ENCODE measurements at places on chromosomes 5 and 9.

- no peak for DNase-seq
Measured at GRCh38 chr5:61697809-61698558, 365.9 kb downstream of the ZSWIM6 start.

- DNase-seq: no peak
Measured at GRCh38 chr9:134983074-134983473, 65.4 kb upstream of the FCN1 start.

GRCh38 chr5:57211039-57211438 is 37.2 kb downstream of the GPBP1 start:
- DNase-seq: no peak

GRCh38 chr9:125133403-125134329 is 9.7 kb downstream of the SCAI start:
- no peak for DNase-seq

DNA sequence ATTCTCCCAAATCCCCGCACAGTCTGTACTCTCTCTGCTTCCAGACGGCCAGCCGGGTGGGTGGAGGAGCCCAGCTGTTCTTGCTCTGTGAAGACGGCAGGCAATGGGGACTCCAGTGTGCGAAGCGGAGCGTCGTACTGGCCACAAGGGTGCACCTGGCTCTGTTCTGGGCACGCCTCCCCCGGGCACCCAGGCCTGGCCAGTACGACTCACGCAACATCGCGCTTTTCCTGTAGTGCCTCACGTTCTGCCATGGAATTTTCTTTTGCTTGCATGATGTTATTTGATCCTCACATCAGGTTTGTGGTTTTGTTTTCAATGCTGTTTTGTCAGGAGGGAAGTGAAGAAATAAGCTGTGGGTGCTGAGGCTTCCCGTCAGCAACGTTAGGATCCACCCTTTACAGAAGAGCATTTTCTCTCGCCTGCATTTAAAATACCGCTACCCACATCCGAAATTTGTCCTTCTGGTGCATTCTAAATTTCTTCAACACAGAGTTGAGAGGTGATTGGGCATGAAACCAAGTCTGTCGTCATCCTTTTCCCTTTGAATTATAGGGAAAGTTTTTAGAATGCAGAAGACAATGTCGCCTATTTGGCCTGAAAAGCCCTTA is 311.7 kb downstream of the TRIM36 start:
- no peak for DNase-seq

DNA sequence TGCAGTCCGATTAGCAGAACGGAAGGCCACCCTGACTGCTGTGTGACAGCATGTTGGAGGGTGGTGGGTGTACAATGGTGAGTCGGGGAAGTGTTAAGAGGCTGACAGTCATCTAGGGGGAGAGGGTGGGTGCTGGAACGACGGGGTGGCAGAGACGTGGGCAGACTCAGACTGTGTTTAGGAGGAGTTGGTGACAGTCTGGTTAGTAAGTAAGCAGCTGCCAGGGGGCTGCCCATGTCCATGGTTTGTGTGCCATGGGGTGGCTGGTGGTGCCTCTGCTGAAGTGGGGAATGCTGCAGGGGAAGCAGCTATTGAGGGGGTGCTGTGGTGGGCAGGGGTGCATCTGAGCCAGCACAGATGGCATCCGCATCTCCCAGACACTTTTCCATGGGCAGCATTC is 51.3 kb upstream of the BOD1 start:
- DNase-seq: no peak

DNA sequence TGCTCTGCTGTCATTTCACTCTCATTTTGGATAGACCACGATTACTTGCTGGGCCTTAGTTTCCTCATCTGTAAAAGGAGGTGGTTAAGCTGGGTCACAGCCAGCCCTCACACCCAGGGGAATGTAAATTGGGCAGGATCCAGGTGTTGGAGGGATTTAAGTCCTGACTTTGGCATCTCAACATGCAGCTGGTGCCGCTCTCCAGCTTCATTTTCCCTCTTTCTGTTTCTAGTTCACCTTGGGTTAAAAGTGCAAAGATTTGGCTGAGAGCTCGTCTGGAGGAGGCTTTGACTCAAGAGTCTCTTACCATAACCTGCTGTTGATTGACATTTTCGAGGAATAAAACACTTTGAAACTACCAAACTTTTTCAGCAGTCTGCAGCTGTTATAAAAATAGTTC is 144.3 kb upstream of the DHFR start:
- DNase-seq: no peak

DNA sequence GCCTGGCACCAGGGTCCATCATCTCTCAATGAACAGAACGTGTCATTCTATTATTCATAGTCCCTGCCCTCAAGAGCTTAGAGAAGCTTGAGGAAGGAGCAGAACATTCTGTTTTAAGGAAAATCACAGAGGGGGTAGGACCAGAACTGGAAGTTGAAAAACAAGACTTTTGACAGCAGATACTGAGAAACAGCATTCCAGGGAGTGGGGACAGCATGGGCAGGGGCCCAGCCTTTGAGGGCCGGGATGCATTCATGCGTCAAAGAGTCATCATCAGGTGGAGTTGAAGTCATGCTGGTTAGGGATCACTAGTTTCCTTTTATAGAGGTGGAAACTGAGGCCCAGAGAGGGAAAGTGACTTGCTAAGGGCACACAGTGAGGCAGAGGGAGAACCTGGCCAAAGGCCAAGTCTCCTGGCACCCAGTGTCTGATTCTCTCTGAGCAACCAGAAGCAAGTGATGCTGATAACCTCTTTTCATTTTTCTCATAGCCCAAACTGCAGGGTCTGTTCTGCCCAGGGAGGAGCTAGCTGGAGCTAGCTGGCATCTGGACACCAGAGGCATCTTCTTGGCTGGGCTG is 41.5 kb upstream of the STXBP1 start:
- DNase-seq: no peak

- no peak for DNase-seq
Measured at GRCh38 chr5:144467792-144468191, 297.1 kb downstream of the KCTD16 start.

GRCh38 chr9:3865141-3865772 is 339.5 kb upstream of the RFX3 start:
- DNase-seq: no peak

DNA sequence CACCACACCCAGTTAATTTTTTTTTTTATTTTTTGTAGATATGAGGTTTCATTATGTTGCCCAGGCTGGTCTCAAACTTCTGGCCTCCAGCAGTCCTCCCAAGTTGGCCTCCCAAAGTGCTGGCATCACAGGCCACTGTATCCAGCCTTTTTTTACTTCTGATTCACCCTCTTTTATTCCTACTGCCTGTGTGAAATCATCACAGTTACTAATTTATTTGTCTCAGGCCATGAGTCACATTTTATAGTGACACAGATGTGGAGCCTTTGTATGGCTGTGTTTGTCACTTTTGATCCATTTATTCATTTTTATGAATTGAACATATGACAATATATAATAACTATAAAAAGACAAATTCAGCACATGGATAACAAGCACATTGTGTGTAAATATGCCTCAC is 67.1 kb upstream of the SNX2 start:
- DNase-seq: no peak

DNA sequence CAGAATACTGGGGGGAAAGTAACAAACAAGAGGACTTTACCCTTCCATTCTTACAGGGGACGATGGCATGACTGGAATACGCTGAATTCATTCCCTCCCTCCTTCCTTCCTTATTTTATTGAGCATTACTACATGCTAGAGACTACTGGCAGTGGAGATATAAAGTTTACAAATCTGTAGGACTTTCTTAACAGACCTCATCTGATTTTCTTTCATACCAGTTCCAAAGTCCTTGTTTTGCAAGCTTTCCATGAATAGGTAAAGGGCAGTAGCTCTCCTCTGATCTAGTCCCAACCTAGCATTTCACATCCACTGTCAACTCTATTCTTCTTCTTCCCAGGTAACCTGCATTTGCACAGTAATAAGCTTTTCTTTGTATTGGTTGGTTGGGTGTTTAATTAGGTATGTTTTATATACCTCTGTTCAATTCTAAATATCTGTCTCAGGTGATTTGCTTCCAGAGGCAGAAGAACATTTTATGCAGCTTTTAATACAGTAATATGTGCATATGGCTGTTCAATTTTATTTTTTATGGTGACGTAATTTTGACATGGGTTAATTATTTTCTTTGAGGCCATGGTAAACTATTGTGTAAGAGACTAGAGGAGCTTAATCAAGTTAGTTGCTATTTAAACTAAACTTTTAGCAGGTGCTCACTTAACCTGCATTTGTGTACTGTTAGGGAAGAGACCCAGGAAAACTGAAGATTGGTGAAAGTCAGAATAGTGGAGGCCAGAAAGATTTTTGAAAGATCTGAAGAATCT is 150.9 kb downstream of the ARHGAP26 start:
- no peak for DNase-seq

GRCh38 chr5:74625742-74626241 is 14.7 kb downstream of the ENC1 start:
- DNase-seq: no peak

DNA sequence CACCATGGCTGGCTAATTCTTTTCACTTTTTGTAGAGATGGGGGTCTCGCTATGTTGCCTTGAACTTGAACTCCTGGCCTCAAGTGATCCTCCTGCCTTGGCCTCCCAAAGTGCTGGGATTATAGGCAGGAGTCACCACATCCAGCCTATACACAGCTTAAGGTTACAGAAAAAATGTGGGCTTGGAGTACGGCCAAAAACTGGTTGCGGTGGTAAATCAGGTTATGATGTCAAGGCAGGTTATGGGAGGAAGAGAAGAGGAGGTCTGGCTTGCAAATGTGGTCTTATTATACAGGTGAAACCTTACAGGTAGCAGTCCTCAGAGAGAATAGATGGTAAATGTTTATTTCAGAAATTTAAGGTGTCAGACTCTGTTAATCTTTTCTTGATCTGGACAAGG is 30.7 kb upstream of the SYK start:
- DNase-seq: no peak

- DNase-seq: no peak
Measured at GRCh38 chr5:64015824-64016223, 53.6 kb upstream of the HTR1A start.

GRCh38 chr5:69217151-69217511 is 17.6 kb upstream of the CDK7 start:
- no peak for DNase-seq

DNA sequence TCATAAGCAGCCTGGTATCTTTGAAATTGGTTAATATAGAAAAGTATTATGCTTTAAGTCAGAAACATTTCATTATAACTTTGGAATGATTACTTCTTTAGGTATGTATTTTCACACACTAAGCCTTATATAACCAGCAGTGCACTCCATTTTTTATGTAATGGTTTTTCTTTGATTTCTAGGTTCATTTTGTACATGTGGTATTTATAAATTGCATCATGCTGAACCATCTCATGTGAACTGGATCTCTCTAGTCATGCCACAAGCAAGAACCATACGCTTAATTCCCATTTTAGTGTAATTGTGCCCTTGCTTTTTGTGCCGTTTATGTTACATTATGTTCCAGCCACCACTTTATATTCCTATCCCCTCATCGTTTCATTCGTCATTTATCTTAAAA is 38.6 kb upstream of the SRP19 start:
- no peak for DNase-seq

DNA sequence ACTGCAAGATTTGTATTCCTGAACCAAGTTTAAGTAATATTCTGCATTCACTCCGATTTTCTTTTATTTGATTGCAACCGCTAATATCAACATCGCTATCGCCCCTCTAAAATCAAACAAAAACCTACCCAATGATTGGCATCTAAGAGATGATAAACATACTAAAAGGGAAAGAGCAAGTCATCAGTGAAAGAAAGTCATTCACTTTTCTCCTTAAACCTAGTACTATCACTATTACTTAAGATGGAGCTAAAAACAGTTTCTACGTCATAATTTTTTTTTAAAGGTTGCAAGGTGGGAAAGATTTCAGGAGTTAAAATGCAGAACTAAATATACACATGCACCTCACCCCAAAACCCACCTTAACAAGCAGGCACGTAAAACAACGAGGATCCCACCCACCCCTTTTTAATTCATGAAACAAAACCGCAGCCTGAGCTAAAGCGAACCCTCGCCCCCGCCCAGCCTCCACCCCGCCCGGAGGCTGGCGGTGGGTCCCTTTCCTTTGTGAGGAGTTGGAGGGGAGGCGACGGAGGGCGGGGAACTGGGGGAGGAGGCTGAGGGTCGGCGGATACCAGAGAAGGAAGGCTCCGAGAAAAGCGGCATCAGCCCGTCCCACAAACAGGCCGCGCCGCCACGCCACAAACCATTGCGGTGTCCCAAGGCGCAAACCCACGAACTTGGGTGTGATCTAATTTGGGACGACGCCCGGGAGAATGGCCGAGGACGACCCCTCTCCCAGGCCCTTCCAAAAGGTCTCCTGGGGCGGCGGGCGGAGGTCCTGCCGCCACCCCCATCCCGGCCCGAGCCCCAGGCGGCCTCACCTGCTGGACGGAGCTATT is 861 bp downstream of the UBQLN1 start:
- DNase-seq: peak; percentile 32

- no peak for DNase-seq
Measured at GRCh38 chr9:116895961-116896360, 208.9 kb downstream of the TRIM32 start.

GRCh38 chr9:78040726-78041125 is 9.1 kb upstream of the GNAQ start:
- DNase-seq: no peak

DNA sequence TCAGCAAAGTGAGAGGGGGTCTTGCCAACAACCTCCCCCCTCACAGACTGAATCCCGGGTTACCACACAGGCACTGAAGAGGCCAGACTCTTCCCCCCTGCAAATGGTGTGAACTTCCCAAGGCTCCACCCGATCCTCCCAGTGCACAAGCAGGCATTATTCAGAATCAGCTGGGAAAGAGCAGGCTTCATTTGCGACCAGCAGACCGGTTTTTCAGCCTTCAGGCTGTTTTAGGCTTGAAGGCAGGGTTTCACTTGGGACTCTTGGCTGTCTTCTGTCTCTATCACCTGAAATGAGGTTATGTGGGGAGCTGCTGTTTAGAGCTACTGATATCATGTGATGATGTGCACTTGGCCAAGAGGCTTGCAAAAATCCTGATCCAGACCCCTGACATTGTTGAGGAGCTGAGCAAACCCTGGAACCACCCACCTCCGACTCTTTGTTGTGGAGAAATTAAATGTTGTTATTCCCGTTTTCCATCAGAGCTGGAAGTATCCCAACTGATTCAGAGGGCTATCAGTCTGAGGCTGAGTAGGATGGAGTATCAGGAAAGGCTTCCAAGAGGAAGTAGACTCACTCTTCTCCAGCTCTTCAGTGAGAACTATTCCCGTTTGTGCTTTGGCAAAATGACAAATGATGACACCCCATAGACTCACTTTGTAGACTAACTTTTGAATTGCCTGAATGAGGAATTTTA is 63.3 kb upstream of the ZFR start:
- no peak for DNase-seq

- no peak for DNase-seq
Measured at GRCh38 chr5:172561151-172561550, 79.9 kb upstream of the NEURL1B start.

GRCh38 chr5:154205441-154206117 is 15.0 kb downstream of the GALNT10 start:
- DNase-seq: no peak

DNA sequence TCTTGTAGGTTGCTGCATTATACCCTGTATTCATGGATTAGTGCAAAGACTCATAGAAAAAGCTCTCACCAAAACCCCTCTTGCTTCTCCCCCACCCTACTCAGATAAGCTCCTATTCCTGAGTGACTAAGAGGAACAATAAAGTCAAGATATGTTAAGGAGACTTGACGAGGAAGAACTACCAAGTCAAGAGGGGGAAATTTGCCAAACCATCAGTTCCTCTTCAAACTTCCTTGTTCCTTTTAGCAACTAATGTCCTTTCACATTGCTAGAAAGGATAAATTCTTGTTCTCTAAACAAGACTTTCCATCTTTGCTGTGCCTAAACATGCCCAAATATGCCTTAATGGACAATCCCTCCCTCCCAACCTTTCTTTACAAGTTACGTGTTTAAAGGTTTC is 27.0 kb downstream of the CNOT8 start:
- no peak for DNase-seq

Measured in activated CD8-positive, alpha-beta memory T cell treated with anti-CD3 and anti-CD28 coated beads for 1 hour (primary cell).